Right ventricle myocardium superior (tissue), 1 donor: ENCODE measurements at places on chromosomes 12 and 14. TPM values are rescaled to one million over a fixed set of nuclear protein-coding genes. Genes with fewer than 3 reads are reported as not detected.

The PTPRQ gene
- total RNA-seq, result 0.13 TPM

The ANKRD52 gene
- total RNA-seq, result 24.6 TPM

The INHBE gene
- total RNA-seq, result not detected

The DHRS2 gene
- not detected for total RNA-seq

The KRT82 gene
- total RNA-seq, result not detected

The VRTN gene
- total RNA-seq, result not detected

The CRIP1 gene
- total RNA-seq, result 71.8 TPM

The INSM2 gene
- not detected for total RNA-seq

The TAS2R10 gene
- not detected for total RNA-seq

The RNASE3 gene
- not detected for total RNA-seq
